ENCODE measurements at places on chromosomes 2 and 18.

- DNase-seq = peak; percentile 32
Measured at GRCh38 chr2:57947398-57947797, 99.2 kb upstream of the VRK2 start.

DNA sequence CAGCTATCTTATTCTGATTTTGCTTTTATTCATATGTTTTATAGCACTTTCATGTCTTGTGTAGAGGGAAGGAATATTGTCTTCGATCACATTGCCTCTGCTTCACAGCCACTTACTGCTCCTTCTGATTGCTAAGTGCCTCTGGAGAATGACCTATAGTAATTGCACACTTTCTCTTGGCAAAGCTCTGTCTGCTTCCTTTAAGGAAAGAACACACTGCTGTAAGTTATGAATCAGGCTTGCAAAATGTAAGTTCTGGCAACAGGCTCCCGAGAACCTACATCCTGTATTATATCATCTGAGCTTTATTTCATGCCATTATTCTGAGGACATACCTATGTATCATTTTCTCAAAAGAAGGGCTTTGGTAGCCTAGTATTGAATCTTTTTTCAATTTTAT lies 170.7 kb downstream of the ZNF804A start:
- no peak for DNase-seq

- no peak for DNase-seq
Measured at GRCh38 chr2:186884587-186884986, 35.6 kb upstream of the ZSWIM2 start.

DNA sequence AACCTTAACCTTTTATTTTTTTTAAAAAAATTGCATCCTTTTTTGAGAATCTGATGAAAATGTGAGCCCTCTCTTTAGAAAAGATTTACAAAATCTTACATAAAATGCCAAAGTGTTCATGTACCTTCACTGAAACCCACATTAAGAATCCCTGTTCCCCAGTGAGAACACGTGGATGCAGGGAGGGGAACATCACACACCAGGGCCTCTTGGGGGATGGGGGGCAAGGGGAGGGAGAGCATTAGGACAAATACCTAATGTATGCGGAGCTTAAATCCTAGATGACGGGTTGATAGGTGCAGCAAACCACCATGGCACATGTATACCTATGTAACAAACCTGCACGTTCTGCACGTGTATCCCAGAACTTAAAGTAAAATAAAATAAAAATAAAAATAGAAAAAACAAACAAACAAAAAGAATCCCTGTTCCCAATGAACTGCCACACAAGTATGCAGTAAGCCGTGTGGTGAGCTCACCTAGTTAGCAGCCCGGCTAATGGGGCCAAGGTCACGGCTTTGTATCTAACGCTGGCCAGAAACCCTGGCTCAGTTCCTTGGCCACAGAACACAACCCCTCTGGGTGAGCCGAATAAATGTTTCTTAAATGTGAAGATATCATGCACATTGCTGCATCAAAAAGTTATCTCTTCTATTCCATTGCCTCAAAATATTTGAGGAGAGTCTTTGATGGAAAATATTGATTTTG lies 41.4 kb downstream of the CHST9 start:
- DNase-seq = no peak

DNA sequence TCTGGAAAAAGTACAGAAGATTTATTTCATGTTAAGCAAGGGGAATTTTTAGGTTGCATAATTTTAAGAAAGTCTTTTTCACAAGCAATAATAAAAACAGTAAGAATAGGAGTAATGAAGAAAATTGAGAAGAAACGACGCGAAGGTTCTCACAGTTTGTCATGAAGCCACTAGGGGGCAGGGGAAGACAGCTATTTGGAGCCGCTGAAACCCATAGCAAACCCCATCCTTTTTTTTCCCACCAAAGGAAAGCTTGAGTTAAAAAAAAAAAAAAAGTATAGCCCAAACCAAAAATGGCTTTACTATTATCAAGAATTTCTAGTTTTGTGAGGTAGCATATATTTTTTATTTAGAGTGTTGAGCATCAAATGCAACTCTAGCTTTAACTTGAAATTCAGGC lies 300.9 kb downstream of the PHLPP1 start:
- DNase-seq = peak; percentile 47

DNA sequence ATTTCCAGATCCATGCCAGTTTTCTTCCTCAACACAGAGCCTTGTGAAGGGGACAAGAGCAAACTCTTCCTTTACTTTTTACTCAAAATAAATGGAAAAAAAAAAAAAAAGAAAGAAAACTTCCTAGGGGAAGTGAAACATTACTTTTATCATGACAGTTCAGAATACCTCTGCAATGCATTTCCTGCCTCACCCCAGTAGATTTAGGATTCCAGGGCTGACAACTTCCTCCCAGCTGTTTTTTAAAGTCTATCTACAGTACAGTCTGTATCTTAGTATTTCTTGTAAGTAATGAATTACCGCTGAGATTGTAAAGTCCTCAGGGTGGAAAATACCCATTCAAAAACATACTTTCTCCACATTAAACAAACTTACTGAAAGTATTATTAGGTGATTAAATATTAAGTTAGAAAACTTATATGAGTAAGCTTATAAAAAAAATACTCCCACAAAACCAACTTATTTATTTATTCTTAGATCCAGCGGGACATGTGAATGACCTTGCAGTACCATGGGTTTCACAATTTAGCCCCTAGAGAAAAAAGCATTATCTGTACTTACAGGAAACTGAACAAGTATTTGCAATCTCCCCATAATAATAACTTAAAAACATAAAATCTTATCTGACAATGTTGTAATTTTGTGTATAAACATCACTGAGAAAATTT lies 117.7 kb downstream of the RBMS1 start:
- no peak for DNase-seq

GRCh38 chr2:31087491-31087890 lies 50.7 kb downstream of the GALNT14 start:
- DNase-seq = no peak

- no peak for DNase-seq
Measured at GRCh38 chr2:240846873-240847595, 21.6 kb upstream of the AGXT start.

DNA sequence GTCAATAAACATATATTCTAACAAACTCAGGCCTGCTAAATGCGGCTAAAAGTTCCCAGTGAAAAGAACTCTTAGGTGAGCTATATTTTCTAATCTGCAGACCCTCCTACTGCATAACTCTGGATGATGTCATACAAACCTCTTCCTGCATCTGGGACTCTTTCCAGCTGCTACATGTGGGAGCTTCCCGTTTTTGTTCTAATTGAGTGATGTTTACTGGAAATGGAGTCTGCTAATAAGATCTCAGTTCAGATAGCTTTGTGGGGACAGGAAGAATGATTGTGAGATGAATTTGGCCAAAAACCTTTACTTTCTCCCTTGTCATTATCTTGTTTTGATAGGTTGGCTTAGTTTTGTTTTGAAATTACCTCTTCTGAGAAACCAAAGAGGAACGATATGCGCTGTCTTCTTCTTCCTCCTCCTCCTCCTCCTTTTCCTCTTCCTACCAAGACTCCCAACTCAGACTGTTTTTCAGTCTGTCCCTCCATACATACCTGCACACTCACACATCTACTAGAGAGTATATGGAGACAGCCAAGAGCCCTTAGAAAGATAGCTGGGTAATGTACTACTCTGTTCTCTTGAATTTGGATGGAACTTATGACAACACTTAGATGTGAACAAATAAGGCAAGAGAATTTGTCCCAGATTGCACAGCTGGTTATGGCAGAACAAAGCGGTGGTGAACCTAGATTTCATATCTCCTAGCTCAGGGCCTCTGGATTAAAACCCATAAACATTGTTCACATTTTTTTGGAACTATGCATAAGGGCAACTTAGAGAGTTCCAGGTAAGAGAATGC lies 39.8 kb upstream of the AAK1 start:
- DNase-seq = no peak

DNA sequence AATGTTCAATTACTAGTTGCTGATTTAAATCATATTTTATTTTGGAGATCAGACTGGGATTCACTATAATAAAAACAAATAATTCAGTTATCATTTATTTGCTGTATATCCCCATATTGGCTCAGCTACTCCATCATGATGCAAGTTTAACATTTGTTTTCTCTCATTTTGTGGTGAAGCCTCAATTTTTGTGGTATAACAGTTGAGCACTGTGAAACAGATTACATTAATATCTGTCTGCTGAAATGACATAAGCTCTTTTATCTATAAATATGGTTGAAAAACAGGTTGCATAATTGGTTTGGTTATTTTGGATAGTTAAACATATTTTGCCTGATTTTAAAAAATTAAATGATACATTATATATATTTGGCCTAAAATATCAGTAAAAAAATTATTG lies 67.7 kb downstream of the DPP4 start:
- DNase-seq = no peak

DNA sequence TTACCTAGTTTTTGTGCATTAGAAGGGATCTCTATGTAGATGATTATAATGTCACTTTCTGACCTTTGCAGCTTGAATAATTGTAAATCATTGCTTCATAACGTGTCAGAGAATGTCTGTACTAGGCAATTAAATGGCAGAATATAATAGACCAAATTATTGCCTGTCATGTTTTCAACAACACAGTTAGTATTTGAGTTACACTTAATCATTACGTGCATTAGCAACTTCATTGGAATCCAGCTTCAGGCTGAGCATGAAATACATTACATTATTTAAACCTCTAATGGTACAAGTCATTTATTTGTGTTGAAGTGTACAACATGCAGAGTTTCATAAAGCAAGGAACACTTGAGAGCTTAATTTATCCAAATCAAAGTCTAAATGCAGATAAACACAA lies 48.0 kb downstream of the ZNF407 start:
- DNase-seq = no peak

- no peak for DNase-seq
Measured at GRCh38 chr18:12741351-12741750, 38.5 kb downstream of the PSMG2 start.

GRCh38 chr2:136360790-136361189 lies 242.8 kb upstream of the CXCR4 start:
- DNase-seq = no peak

- no peak for DNase-seq
Measured at GRCh38 chr18:76368976-76369375, 126.1 kb downstream of the ZNF516 start.

DNA sequence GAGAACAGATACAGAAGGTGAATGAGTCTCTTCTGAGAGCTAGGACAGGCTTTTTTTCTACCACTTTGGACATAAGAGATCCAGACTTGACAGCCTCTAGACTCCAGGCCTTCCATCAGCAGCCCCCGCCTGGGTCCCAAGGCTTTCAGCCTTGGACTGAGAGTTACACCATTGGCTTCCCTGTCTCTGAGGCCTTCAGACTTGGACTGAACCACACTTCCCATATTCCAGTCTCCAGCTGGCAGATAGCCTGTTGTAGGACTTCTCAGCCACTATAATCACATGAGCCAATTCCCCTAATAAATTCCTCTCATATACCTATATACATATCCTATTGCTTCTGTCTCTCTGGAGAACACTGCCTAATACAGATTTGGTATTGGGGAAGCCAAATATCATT lies 128.2 kb downstream of the MCFD2 start:
- no peak for DNase-seq

GRCh38 chr18:51867767-51868166 lies 472.2 kb upstream of the DCC start:
- no peak for DNase-seq

GRCh38 chr2:26312471-26312870 lies 33.5 kb upstream of the SELENOI start:
- DNase-seq = no peak

- DNase-seq = no peak
Measured at GRCh38 chr18:43661570-43661969, 384.3 kb upstream of the SYT4 start.

- DNase-seq = no peak
Measured at GRCh38 chr18:32270341-32270740, 80.5 kb downstream of the MEP1B start.

Measured in NCI-H1694 (cell line).